Tibial nerve (tissue), 4 donors: ENCODE measurements at places on chromosomes 1 and 21. TPM values are rescaled to one million over a fixed set of nuclear protein-coding genes. Genes with fewer than 3 reads are reported as not detected.

Gene SLC30A10
- total RNA-seq: not detected

Gene DYNLT4
- total RNA-seq: 3.3 TPM

Gene GRIK3
- 17.4 TPM for total RNA-seq

Gene ZNF593OS
- not detected for total RNA-seq

Gene ZBTB8B
- total RNA-seq: not detected

Gene FCGR3A
- 9.4 TPM for total RNA-seq

Gene DNAJC6
- total RNA-seq: 16.3 TPM

Gene MROH9
- not detected for total RNA-seq

Gene CATSPER4
- not detected for total RNA-seq

Gene PANK4
- 50.0 TPM for total RNA-seq

Gene PTGFR
- 15.5 TPM for total RNA-seq

Gene TNFRSF1B
- 51.8 TPM for total RNA-seq

Gene UBE2U
- total RNA-seq: not detected

Gene F13B
- total RNA-seq: not detected

Gene LCE1E
- total RNA-seq: not detected

Gene SSX2IP
- total RNA-seq: 5.5 TPM

Gene SAMSN1
- 2.9 TPM for total RNA-seq

Gene ALG14
- 1.5 TPM for total RNA-seq

Gene SMG5
- 73.0 TPM for total RNA-seq

Gene BATF3
- total RNA-seq: 3.3 TPM

Gene SLFNL1
- 2.4 TPM for total RNA-seq

Gene PODN
- total RNA-seq: 1,182 TPM

Gene LYPD8
- not detected for total RNA-seq

Gene S100A14
- not detected for total RNA-seq
